ENCODE measurements at places on chromosomes 1 and 21.

- DNase-seq = no peak
These were observed 16.3 kb downstream of the PDZK1 start for GRCh38 chr1:145690587-145691558.

- no peak for DNase-seq
These were observed 54.2 kb downstream of the PTPRU start for GRCh38 chr1:29290414-29290985.

- no peak for DNase-seq
These were observed 23.5 kb downstream of the RNF223 start for GRCh38 chr1:1050577-1051052.

GRCh38 chr1:167447521-167448136, 70.7 kb downstream of the CD247 start:
- peak; percentile 11 for DNase-seq

DNA sequence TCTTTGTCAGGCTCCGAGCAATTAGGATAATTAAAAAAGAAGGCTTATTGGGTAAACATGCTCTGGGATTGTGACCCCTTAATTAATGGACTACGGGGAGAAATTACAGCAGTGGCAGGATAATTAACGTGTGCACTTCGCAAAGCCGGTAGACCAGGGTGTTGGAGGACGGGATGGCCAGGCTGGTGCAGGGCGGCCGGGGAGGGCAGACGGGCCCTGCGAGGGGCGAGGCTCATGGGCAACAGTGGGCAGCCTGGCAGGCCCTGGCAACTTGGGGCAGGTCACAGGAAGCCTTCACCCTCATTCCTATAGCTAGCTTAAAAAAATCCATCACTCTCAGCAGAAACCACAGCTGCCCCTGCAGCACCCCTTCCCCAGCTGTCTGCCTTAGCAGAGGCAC, 186.2 kb upstream of the ARHGEF16 start:
- no peak for DNase-seq

- no peak for DNase-seq
These were observed 1.5 kb downstream of the CORT start for GRCh38 chr1:10451287-10451686.

DNA sequence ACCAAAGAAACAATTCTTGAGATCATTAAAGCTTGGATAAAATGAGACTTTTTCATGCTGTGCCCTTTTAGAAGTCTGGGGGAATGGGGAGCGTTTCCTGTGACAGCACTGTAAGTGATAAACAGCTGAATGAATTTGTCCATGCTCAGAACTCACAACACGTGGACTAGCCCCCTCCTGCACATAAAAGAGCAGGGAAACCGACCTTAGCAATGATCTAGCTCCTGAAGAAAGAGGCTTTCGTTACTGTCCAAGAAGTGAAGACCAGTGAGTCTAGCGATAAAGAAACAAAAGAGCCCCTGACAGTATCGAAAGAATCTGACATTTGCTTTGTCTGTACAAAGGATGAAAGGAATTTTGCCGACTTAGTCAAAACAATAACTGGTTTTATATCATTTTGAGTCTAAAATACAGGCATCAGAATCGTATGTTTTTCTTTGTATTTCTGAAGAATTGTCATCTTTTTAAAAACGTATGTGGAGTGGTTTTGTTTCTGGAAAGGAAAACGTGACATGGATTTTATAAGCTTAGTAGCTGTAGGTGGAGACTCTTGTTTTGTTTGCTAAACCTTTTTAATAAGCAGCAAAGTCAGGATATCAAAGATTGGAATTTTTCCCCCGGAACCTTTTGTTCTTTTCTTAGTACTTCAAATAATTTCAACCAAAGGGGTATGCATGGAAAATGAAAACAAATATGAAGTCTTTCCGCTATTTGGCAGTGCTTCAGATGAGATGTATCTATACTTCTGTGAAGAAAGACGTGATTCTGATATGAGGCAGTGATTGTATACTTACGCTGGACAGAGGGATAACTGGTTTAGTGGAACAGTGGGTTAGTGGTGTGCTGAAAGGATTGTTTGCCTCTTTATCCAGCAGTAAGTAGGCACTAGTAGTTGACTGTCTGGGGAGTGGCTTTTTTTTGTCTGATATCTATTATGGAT, 61.0 kb downstream of the MAST2 start:
- no peak for DNase-seq

- DNase-seq = no peak
These were observed 17.5 kb upstream of the TFF3 start for GRCh38 chr21:42332557-42333317.

- DNase-seq = no peak
These were observed 26.7 kb upstream of the MTMR11 start for GRCh38 chr1:149963358-149963757.
